ENCODE measurements at places on chromosomes 7 and 10.

DNA sequence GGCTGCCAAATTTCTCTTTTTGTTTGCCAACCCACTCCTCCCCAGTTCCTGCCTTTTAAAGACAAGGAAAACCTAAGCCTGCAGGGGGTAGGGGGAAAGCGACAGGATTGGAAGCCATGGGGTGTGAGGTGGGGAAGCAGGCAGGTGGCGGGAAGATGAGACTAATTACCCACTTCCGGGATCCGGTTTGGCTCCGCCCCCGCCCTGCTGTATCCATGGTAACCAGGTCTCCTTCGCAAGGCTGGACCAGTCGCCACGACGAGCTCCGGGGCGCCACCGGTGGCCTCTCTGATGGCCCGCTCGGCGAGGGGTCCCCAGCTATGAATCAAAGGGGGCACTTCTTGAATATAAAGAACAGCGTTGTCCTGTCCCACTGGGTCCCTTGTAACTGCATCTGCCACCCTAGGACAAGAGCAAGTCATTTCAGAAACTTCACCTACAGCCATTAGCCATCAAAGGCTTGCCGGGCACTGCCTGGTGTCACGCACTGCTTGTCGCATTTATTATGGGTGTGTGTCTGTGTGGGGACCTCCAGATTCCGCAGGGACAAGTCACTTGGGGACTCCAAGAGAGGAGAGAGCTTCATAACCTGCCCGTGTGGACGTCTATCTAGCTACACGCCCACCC is 55.4 kb upstream of the LMTK2 start:
- peak; percentile 22 for DNase-seq

DNA sequence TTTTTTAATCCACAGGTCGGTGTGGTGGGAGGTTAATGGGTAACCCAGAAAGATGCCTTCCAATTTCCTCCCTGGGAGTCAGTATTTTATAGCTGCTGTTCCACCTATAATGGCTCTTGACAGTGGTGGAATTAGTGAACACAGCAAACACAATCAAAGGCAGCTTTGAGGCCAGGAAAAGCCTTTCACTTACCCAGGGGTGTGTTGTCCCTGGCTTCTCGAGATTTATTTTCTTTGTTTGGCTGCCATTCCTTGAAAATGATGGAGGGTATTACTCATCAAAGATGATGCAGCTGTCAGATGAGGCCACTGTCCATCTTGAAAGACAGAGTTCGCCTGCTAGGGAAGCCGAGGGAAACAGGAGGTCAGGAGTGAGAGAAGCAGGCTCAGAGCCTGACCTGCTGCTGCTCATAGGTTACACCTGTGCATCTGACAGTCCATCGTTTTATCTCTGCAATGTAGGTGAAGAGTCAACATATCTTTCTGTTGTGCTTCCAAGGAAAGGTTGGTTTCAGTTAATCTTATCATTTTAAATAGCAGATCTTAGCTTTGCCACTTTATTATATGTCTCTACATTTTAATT is 221.6 kb downstream of the XPNPEP1 start:
- DNase-seq = no peak

DNA sequence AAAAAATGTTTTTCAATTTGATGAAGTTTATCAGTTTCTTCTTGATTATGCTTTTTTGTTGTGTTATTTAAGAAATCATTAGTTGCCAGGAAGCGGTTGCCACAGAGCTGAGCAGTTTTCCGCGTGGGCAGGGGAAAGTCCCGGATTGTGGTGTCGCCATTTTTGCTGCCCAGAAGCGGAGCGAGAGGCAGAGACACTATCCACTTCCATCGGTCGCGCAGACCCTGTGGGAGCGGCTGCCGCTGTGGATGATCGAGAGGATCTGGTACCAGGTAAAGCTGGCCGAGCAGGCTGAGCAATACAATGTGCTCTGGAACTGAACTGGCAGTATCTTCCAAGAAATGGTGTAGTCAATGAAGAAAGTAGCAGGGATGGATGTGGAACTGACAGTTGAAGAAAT is 119.8 kb downstream of the ZNF736 start:
- DNase-seq = no peak

GRCh38 chr7:84589012-84589411 is 394.4 kb upstream of the SEMA3A start:
- no peak for DNase-seq

DNA sequence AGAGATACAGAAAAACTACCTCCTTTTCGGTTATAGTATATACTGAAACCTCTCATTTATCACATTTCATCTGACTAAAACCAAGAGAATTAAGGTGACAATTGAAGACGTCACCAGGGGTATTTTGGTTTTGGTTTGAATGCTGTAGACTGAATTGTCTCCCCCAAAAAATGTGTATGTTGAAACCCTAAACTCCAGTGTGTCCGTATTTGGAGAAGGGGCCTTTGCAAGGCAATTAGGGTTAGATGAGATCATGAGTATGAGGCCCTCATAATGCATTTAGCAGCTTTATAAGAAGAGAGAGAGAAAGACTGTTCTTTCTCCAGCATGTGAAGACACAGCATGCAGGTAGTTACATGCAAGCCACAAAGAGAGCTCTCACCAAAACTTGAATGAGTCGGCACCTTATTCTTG is 59.5 kb downstream of the CACNA2D1 start:
- no peak for DNase-seq

GRCh38 chr7:101903515-101903868 is 86.1 kb downstream of the CUX1 start:
- peak; percentile 69 for DNase-seq

GRCh38 chr7:95686109-95686508 is 86.2 kb upstream of the DYNC1I1 start:
- DNase-seq = peak; percentile 37

DNA sequence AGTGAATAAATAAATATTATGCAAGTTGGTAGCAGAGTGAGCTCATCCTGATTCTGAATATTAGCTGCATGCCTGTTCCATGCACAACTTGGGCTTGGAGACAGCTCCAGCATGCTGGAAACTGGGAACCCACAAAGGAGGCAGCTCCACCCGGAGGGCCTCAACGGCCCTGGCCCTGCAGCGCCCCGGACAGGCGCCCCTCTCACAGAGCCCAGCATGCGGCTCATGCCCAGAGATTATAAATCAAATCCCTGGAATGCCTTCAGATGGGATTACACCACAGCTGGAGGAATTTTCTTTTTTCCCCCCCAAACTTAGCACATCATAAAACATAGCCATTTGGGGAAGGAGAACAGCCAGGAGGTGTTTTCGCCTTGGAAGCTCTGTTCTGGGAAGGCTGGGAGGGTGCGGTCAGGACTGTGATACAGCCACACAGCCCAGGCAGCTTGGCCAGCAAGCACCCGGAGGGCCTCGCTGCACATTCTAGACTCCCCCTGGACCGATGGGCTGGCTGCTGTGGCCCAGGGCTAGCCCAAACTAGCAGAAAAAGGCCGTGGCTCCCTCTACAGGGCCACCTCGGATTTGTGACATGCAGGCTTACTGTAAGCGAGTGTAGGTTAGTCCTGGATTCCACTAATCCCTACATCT is 102.4 kb downstream of the PTPN20 start:
- DNase-seq = no peak

- DNase-seq = no peak
These were observed 8.7 kb upstream of the PAPSS2 start for GRCh38 chr10:87650838-87651589.

DNA sequence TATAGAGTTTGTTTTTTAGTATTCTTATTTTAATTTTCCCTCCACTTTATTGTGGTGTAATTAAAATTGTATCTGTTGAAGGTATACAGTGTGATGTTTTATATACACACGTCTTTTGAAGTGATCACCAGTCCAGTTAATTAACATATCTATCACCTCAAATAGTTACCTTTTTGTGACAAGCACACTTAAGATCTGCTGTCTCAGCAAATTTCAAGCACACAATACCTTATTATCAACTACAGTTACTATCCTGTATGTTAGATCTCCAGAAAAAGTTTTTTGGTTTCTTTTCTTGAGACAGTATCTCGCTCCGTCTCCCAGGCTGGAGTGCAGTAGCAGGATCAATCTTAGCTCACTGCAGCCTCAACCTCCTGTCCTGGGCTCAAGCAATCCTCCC is 8.7 kb downstream of the WIPI2 start:
- DNase-seq = no peak
